ENCODE measurements at places on chromosomes 4 and X. TPM values are rescaled to one million over a fixed set of nuclear protein-coding genes. Genes with fewer than 3 reads are reported as not detected.

The TCEAL7 gene
- 7.8 TPM for total RNA-seq

The TRIM61 gene
- 1.1 TPM for total RNA-seq

The STAP1 gene
- total RNA-seq, result not detected

The NPY1R gene
- 4.0 TPM for total RNA-seq

The SPATA18 gene
- total RNA-seq, result 4.3 TPM
